Activated T-cell treated with anti-CD3 and anti-CD28 coated beads, Interleukin-2, amount 50 U/mL, for 1 hour (primary cell): ENCODE measurements at places on chromosomes 3 and 15.

DNA sequence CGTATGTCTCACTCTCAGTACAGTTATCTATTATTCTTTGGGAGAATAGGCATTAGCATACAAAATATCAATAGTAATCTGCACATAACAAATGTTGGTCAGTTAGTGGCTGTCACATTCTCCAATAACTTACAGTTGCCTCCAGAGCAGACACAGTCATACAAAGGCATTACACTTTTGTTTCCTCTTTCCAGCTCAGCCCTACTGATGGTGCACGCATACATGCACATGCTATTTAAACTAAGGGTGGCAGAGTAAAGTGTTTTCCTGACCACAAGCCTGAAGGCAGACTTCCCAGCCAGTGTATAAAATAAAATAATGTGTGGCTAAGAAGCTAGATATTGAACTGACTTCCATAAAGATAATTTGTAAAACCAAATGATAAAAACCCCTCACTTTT lies 47.6 kb downstream of the PHLDB2 start:
- no peak for DNase-seq

- no peak for DNase-seq
Measured at GRCh38 chr3:194797555-194798250, 112.0 kb downstream of the FAM43A start.

- DNase-seq: no peak
Measured at GRCh38 chr3:144058713-144059112, 87.1 kb downstream of the DIPK2A start.

DNA sequence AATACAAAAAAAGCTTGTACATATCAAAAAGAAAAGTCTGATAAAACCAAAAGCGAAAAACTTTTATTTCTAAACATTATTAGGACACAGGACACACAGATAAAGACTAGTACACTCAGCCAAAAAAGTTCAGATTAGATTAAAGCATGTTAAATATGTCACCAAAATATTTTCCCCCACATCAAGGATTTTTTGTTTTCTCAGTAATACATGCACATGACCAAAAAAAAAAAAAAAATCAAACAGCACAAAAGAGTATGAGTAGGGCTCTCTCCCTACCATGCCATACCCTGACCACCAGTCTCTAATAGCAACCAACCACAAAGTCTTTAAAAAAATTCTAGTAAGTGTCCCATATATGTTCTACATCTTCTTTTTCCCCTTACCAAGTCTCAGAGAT lies 77.4 kb downstream of the LRRFIP2 start:
- DNase-seq: no peak

GRCh38 chr15:80773792-80774352 lies 5.3 kb upstream of the CEMIP start:
- no peak for DNase-seq

- DNase-seq: no peak
Measured at GRCh38 chr3:26647078-26647477, 24.5 kb downstream of the LRRC3B start.

GRCh38 chr3:108184824-108185223 lies 37.4 kb downstream of the IFT57 start:
- no peak for DNase-seq

GRCh38 chr15:56959318-56959648 lies 40.8 kb downstream of the TCF12 start:
- DNase-seq: no peak

- DNase-seq: no peak
Measured at GRCh38 chr3:100087198-100087597, 27.1 kb downstream of the FILIP1L start.

GRCh38 chr15:92803852-92804609 lies 96.1 kb upstream of the CHD2 start:
- DNase-seq: peak; percentile 45

- DNase-seq: no peak
Measured at GRCh38 chr3:8702560-8702959, 31.0 kb upstream of the CAV3 start.

GRCh38 chr15:39781147-39781966 lies 1.3 kb downstream of the FSIP1 start:
- DNase-seq: no peak

DNA sequence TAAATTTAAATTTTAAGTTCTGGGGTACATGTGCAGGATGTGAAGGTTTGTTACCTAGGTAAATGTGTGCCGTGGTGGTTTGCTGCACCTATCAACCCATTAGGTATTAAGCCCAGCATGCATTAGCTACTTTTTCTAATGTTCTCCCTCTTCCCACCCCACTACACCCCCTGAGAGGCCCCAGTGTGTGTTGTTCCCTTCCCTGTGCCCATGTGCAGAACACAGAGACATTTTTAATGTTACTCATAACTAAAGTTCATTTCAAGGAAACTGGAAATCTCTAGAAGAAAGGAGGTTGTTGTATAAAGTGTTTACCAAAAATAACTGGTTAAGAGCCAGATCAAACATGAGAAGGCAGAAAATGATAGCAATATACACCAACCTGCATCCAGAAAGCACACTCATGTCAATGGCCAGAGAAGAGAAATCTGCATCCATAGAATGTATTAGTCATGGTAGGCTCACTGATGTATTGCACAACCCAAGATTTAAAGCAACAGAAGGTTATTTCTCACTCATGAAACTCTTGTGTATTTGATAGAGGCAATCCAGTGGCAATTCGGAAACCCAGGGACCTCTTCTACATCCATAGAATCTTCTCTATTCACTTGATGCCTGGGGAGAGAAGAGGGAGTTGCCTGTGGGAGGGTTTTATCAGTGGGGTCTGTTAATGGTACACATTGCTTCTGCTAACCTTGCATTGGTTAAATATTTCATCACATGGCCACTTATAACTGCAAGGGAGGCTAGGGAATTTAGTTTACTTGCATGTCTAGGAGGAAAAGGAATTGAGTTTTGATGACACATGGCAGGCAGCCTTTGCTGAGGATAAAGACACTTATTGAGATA lies 321.9 kb upstream of the RASGRP1 start:
- no peak for DNase-seq

DNA sequence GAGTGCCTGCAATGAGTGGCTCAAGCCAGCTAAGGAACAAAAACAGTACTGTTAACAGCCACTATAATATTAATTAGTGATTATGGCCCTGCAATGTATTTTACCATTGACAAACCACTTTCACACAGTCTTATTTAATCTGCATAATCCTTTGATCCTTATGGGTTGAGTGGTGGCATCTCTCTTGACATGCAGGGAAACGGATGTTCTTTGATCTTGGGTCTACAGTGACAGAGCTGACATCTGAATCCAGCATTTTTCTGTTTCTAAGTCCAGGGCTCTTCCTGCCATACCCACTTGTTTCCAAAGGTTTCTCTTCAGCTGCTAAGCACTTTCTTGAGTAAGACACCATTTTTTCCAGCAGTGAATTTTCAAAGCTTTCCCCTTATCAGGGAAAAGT lies 277.7 kb upstream of the ROPN1 start:
- no peak for DNase-seq

GRCh38 chr3:47867451-47868044 lies 64.6 kb downstream of the DHX30 start:
- no peak for DNase-seq

GRCh38 chr3:182420741-182421140 lies 372.6 kb upstream of the ATP11B start:
- no peak for DNase-seq

DNA sequence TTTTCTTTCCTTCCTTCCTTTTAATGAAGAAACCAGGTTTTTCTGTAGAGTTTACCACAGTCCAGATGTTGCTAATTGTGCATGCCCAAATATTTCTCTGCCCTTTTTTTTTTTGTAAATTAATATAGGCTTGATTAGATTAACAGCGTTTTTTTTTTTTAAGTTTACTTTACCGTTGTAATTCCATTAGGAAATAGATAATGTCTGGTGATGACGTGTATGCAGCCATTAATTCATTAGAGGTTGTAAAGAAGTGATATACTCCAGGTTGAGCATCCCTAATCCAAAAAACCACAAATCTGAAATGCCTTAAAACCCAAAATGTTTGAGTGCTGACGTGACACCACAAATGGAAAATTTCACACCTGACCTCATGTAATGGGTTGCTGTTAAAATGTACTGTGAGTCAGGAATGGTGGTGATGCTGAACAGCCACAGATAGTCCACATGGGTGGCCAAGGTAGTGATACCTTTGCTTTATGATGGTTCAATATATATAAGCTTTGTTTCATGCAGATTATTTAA lies 43.2 kb downstream of the KNL1 start:
- DNase-seq: no peak

DNA sequence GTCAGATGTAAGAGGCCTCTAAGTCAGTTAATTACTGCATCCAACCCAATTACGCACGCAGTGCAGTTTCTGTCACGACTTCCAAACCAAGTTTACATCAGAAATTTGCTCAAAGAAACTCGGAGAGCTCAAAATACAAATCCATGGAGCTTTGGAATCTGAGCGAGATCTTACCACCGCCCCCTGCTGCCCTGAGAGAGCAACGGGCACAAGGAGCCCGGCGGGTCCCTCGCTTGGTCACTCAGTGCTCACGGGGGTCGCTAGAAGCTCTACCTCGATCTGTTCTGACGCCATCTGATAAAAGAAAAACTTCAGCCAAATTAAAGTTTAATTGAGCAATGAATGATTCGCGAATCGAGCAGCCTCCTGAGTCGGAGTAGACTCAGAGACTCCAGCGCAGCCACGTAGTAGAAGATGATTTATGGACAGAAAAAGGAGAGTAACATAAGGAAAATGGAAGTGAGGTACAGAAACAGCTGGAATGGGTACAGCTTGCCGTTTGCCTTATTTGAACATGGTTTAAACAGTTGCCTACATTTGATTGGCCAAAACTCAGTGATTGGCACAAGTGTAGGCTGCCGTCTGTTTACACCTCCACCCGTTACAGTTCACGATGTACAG lies 232.7 kb upstream of the ATP10A start:
- no peak for DNase-seq

GRCh38 chr3:43331381-43331780 lies 45.0 kb downstream of the SNRK start:
- no peak for DNase-seq

DNA sequence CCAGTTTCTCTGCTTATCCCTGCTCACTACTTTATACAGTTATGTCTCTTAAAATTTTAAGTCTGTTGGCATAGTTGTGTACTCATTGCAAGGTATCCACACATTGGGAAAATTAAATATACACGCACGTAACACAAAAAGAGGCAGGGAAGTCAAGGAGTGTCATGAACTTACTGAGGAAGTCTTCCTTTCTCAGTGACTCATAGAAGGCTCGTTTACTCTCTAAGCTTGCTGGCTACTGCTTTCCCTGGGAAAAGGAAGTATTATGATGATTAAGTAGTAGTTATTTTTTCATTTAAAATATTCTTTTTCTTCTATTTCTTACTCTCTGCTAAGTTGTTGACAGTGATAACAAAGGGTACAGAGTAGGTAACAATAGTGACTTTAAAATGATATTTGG lies 287.3 kb downstream of the UBE2E2 start:
- DNase-seq: no peak

- DNase-seq: no peak
Measured at GRCh38 chr3:132629928-132630327, 29.7 kb downstream of the ACAD11 start.

DNA sequence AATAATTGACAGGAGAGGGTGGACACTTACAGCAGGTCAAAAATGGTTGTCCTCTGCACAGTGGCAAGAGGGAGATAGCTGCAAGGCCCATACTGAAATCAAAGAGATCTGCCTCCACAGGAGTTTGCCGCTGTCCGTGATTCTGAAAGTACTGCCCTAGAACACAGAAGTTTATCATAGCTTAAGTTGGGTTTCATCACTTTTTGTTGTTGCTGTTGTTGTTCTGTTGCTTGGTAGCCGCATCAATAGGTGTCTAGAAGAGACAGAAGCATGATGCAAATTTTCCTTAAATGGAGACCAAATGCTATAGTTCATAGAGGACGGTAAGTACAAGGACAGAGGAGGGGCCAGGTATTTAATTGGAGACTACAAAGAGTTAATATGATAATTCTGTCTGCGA lies 120.0 kb upstream of the MRPL3 start:
- no peak for DNase-seq

GRCh38 chr15:79248183-79248582 lies 34.3 kb upstream of the ANKRD34C start:
- no peak for DNase-seq

DNA sequence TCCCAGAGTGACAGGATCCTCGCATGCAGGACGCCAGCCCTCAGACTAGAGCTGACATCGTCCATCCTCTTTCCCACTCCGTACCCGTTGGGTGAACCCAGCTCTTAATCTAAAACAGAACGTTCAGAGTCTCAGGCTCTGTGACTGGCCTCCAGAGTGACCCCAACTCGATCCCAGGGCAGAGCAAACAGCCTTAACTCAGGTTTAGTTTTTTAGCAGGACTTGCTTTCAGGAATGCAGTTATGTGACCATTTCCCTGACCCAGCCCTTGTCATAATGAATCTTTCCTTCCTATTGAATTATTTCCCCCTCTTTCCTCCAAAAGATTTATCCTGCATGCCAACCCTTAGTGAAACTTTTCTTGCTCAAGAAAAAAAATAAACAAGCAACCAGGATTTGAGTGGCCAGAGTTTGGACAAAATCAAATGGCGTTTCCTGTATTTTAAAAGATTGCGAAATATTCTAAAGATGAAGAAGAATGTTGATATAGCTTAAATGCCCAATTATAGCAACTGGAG lies 47.8 kb upstream of the RARB start:
- no peak for DNase-seq

DNA sequence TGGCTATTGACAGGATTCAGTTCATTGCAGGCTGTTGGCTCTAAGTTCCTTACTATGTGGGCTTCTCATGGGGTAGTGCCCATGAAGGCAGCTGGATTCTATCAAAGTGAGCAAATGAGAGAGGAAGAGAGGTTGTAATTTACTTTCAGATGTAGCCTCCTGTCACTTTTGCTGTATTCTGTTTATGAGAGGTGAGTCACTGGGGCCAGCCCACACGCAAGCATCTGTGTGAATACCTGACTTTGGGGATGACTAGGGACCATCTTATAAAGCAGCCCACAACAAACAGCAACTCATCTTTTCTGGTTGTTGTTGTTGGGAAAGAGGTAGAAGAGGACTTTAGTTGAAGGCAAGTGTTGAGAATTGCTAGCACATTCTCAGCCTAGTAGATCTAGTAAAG lies 506.3 kb upstream of the GRM7 start:
- DNase-seq: no peak

DNA sequence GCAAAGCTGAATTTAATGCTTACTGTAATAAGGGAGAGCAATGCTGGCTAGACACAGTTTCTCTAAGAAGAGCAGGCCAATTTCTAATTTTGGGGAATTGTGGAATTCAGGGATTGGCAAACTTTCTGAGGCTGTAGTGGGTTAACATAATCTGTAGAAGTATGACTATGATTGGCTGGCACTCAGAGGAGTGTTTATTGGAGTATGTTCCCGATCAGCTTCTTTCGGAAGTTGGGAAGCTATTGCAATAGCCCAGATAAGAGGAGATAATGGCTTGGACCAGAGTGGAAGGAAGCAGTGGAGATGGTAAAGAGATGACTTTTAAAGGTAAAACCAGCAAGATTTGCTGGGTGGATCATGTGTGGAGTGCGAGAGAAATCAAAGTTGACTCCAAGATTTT lies 19.4 kb downstream of the TMOD3 start:
- no peak for DNase-seq

DNA sequence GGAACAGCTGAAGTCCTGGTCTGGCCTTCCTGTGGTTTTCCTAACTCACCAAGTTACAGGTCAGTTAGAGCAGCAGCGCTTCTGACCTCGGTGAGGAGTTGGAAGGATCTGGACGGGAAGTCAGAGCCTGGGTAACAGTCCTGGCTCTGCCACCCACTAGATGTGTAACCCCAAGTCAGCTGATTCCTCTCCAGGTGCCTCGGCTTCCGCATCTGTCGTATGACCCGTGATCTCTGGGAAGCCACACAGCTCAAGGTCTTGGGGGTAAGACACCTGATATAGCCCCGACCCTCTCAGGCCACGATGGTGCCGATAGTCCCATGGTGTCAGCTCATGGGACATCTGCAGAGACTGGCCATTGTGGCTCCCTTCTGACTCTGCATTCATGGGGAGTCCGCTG lies 8.3 kb upstream of the PIGZ start:
- no peak for DNase-seq
